ENCODE measurements at places on chromosomes 6 and 20.

DNA sequence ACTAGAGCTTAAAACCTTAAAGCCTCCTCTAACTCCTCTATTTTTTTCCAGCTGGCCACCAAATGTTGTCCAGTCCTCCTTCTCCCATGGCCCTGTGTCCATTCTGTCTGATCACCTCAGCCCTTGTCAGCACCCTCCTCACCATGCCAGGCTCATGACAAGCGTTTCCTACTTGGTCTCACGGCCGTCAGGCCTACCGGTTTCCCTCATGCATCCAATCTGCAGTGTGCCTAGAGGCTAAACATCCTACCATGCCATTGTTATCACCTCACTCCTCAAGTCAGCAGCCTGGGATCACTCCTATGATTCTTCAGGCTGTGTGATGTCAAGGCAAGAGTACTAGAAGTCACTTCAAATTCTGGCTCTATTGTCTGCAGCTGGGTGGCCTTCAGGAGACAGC lies 9.6 kb upstream of the TJAP1 start:
- no peak for DNase-seq

DNA sequence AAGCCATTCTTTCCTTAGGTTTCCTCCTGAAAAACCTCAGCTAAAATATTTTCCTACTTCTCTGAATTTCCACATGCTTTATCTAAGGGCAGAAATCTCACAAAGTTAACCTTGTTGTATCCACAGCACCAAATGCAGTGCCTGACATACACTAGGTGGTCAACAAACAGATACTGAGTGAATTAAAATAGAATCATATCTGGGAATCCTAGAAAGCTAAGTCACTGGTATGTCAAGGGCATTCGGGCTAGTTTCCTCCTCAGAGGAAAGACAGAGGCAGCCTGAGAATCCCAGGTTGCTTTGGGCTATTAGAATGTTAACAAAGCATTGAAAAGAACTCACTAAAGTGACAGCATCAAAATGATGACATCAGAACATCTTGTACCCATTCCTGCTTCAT lies 132.7 kb upstream of the F13A1 start:
- no peak for DNase-seq

GRCh38 chr6:160226118-160226591 lies 32.5 kb downstream of the SLC22A2 start:
- DNase-seq: no peak

DNA sequence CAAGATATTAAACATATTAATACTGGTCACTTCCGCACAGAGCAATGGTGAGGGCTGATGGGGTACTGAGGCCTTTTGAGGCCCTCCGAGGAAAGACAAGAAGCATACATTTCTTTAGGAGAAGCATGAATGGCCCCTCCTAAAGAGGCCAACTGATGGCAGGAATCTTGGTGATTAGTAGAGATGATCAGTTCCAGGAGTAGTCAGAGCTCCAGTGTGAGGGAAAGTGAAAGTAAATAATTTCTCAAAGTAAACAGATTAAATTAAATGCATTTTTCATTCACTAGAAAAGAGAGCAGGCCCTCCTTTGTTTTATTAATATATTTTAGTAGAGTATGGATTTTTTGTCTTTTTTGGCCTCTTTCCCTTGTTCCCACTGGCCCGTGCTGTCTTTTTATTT lies 38.2 kb downstream of the NOX3 start:
- DNase-seq: no peak

GRCh38 chr6:43935921-43936439 lies 166.0 kb downstream of the VEGFA start:
- DNase-seq: peak; percentile 33

GRCh38 chr6:30490026-30490876 lies 942 bp downstream of the HLA-E start:
- peak; percentile 85 for DNase-seq

DNA sequence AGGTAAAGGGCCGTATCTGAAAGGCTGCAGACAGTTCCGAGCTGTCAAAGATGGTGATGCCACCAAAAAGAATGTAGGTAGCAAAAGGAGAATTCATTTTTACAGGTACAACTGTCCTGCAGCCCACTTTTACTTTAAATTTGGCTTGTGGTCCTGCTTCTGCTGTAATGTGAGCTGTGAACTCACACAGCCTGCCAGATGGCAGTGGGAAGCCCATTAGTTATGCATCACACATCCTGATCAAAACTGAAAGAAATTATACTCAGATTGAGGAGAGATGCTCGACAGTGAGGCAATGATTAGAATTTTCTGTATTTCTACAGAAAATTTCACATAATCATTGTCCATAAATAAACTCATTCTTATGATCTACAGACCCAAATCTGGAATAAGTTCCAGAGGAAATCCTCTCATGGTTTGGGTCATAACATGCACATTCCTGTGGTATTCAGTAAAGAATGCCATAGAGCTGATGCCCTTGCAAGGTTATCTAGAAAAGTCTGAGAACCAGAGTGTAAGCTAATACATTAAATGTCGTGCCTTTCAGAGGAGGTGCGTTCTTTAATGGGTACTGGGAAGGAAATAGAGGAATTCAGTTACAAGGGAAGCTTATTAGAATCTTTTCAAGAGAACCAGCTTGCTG lies 23.9 kb upstream of the E2F3 start:
- DNase-seq: no peak

- DNase-seq: no peak
Observed at GRCh38 chr20:19820555-19821211, 62.6 kb downstream of the RIN2 start.

GRCh38 chr20:42686057-42686456 lies 503.6 kb downstream of the PTPRT start:
- no peak for DNase-seq

DNA sequence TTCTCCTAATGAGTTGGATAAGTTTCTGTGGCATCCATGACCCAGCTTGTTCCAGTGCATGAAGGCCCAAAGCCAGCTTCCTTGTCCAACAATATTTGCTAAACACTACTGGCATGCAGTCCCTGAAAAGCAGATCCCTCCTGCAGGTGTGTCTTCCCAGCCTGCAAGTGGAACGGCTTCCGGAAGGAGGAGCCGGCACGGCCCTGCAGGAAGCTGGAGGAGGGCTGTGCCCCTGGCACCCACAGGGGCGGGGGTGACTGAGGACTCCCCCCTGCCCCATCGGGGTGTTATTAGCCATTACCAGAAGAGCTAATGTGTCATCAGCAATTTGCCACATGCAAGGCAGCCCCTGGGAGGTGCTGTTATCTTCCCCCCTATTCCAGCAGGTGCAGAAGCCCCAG lies 27.4 kb downstream of the NPEPL1 start:
- peak; percentile 33 for DNase-seq

- no peak for DNase-seq
Observed at GRCh38 chr6:80579391-80580023, 473.0 kb downstream of the BCKDHB start.

DNA sequence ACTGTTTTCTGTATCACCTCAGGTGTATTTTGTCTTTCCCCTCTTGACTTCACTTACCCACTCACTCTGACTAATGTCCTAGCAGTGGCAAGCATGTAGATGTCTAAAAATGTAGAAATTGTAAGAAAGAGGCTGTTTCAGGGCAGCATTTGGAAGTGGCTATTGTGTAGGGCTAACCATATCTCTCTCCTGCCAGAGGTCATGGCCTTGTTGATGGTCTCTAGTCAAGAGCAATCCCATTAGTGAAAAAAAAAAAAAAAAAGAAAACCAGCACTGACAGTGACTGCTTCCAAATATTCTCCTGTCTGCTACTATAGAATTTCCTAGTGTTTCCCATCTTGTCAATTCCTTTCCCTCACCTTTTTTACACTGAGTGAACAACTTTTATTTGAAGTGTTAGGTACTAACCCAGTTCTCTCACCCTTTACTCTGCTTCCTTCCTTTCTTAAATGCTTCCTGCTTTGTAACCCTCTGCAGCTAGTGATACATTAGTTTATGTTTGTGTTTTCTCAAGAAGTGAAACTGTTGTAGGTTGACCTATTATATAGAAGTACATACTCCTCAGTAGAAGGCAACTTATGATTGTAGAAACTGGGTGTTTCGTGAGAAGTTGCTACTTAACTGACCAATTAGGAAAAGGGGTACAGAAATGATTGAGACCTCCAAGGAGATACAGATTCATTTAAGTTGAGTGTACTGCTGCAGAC lies 174.1 kb upstream of the PTPRK start:
- no peak for DNase-seq

- no peak for DNase-seq
Observed at GRCh38 chr20:25256226-25256859, 8.5 kb downstream of the PYGB start.

- DNase-seq: no peak
Observed at GRCh38 chr20:8807480-8808201, 261.2 kb upstream of the PLCB4 start.

GRCh38 chr6:131754088-131754487 lies 43.3 kb upstream of the CTAGE9 start:
- no peak for DNase-seq

GRCh38 chr6:125474061-125474460 lies 172.3 kb upstream of the HDDC2 start:
- no peak for DNase-seq

DNA sequence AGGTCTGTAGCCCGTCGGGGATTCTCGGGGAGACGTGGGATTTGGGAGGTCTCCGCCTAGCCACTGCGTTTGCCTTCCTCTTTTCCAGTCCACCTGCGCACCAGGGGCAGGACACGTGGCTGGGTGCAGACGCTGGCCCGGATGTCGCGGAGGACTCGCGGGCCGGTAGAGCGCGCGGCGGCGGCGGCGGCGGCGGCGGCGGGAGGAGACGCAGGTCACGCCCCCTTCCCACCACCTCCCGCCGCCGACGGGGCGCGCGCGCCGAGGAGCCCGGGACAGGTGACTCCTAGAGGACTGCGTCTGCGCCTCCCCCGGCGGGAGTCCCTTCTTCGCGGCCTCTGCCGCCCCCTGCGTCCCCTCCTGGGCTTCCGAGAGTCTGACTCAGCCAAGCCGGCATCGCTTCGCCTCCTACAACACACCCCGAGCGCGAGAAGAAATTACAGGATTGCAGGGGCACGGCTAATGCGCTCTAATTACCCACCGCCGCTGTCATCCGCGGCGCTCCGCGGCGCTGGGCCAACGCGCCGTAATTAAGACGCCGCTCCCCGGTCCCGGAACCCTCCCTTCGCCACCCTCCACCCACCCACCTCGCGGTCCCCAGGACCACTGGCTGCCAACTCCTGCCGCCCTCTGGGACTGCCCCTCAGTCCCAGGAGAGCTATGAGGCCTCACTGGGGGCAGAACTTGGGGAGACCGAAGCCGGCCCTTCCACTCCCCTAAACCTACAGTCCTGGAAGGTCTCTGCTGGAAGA lies 124.5 kb downstream of the MRPL14 start:
- peak; percentile 72 for DNase-seq

DNA sequence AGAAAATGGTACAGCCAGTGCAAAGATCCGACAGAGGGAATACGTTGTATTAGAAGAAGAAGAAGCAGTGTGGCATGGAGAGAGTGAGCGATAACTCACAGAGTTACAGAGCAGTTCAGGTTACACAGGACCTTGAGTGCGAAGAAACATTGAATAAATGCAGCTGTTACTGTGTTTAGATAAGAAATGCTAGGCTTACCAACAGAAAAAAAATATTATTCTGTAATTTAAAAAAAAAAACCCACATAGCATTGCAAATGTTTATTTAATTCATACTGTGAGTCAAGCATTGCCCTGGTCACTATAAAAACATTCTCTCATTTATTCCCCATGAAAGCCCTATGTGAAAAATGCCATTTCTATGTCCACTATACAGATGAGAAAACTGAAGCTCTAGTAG lies 373.4 kb upstream of the EPHA7 start:
- DNase-seq: no peak
